Mesothelial cell of epicardium (in vitro differentiated cells): ENCODE measurements at places on chromosomes 2 and 18.

- DNase-seq: no peak
Observed at GRCh38 chr2:45691171-45691999, 39.9 kb downstream of the PRKCE start.

DNA sequence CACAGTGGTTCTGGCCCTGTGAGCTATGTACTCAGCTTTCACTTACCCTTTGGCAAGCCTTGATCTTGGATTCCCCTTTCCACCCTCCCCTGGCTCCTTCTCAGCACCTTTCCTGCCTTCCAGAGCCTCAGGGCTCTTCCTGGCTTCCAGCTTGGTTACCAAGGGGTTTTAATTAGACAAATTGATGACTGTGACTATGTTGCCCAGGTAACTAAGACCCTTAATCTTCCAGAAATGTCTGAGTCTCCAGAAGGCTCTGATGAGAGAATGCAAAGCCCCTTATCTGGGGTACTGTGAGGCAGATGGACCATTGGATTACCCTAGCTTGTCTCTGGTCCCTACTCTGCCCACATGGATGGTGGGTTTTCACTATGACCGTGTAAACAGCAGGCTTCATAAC lies 174.2 kb downstream of the LOXHD1 start:
- no peak for DNase-seq

- no peak for DNase-seq
Observed at GRCh38 chr2:36705326-36706020, 9.0 kb downstream of the VIT start.

- DNase-seq: no peak
Observed at GRCh38 chr18:58578321-58578720, 50.6 kb downstream of the ALPK2 start.

DNA sequence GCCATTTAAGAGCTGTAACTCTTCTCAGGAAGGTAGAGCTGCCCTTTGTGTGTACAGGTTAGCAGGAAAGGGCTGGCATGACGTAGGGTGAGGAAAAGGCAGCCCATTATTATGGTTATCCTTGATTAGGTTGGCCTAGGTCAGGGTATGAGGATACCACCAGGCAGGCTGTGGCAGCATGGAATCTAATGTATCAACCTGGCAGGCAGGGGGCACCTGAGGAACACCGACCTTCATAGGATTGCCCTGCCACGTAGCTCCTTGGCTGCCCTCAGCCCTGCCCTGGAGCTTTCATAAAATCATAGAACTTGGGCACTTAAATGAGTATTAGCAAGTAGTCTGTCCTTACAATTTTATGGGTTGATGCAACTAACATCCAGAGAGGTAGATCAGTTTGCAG lies 261.6 kb downstream of the LTBP1 start:
- no peak for DNase-seq

DNA sequence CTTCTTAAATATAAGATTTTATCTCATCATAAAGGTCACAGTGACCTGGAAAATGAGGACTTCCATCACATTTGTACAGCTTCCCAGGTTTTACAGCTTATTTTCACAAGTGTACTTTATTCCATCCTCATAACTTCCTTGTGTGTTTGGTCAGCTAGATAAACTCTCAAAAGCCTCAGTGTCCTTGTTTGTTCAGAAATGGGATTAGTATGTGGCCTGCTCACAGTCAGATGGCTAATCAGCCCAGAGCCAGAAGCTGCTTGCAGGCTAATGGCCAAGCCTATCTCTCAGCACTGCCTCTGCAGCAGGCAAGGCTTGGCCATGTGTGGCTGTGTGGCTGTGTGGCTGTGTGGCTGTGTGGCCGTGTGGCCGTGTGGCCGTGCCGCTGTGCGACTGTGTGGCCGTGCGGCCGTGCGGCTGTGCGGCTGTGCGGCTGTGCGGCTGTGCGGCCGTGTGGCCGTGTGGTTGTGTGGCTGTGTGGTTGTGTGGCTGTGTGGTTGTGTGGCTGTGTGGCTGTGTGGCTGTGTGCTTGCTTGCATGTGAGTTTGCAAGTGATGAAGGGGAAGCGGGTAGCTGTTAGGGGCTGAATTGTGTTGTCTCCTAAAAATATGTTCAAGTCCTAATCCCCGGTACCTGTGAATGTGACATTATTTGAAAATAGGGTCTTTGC lies 233.0 kb upstream of the TNP1 start:
- no peak for DNase-seq

- no peak for DNase-seq
Observed at GRCh38 chr2:48482313-48482712, 47.6 kb upstream of the STON1 start.
